Large intestine (tissue), 12 donors: ENCODE measurements at places on chromosomes 1 and 21. TPM values are rescaled to one million over a fixed set of nuclear protein-coding genes. Genes with fewer than 3 reads are reported as not detected.

NPHS2 gene
- polyA plus RNA-seq, result not detected

RIPPLY3 gene
- 0.24 TPM for polyA plus RNA-seq

NBPF12 gene
- 17.5 TPM for polyA plus RNA-seq

MEGF6 gene
- 13.8 TPM for polyA plus RNA-seq

APH1A gene
- polyA plus RNA-seq, result 172 TPM
